ENCODE measurements at places on chromosomes 12 and 14.

DNA sequence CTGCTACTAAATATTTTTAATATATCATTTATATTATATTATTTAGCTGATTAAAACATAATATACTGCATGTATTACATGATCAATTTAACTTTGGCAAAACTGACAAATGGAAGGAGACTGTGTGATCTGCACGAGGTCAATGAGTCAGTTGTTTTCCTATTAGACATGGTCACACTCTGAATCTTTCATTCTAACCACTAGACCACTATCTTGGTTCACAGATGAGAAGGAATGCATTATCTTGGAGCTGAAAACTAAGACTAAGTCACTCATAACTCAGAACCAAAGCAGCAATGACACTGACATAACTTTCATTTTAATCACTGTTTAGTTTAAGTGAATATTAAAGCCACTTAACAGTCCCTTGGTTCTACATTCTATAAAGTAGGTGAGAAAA is 37.4 kb downstream of the GNPTAB start:
- peak; percentile 20 for DNase-seq

GRCh38 chr12:69948851-69949250 is 123.8 kb downstream of the MYRFL start:
- no peak for DNase-seq

GRCh38 chr14:36229262-36229661 is 52.7 kb upstream of the PTCSC3 start:
- no peak for DNase-seq

- DNase-seq = no peak
These were observed 1.4 kb upstream of the MAP4K5 start for GRCh38 chr14:50533806-50534205.

- no peak for DNase-seq
These were observed 105.6 kb downstream of the VEZT start for GRCh38 chr12:95323212-95323611.

DNA sequence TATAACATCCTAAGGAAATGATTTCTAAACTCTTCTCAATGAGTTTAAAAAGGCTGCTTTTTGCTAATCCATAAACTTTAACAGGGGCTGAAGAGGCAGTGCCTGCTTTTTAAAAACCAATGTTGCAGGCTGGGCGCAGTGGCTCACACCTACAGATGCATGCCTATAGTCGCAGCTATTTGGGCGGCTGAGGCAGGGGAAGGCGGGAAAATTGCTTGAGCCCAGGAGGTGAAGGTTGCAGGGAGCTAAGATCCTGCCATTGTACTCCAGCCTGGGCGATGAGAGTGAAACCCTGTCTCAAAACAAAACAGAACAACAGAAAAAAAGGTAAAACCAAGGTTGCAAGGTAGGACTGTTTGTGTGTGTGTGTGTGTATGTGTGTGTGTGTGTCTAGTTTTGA is 531.2 kb downstream of the DIO2 start:
- DNase-seq = no peak

DNA sequence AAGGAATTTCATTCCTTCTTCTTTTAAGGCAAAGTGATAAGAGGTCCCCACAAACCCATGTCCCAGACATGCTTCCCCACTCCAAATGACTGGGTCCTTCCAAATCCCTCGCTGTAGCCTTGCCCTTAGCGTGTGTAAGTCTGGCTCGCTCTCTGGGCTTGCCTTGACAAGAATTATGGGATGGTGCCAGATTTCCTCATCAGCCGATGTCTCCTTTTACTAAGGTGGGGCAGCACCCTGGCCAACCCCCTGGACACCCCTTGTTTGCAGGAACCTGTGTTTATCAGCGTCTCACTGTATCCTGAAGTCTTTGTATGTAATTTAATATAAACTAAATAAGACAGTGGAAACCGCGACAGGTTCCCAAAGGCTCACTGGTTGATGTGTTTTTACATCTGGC is 493.3 kb downstream of the EGLN3 start:
- DNase-seq = no peak
